Activated effector memory CD4-positive, alpha-beta T cell treated with anti-CD3 and anti-CD28 coated beads, Interleukin-2, amount 50 U/mL, for 16 hours (primary cell): ENCODE measurements at places on chromosomes 11 and 22.

DNA sequence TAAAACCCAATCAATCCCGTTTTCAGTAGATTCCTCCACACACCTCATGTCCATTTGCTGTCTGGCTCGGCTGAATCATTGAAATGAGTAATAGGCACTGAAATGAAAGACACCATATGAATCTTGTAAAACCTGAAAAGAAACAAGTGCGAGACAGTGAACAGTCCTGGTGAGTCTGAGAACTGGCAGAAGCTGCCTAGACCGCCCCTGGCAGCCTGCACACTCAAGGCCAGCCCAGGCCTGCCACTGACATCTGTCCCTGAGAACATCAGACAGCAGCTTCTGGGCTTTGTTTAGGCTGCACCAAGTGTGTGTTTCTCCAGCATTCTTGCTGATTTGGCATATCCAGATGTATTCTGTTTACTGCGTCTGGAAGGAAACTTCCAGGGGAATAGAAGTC, 44.8 kb downstream of the ENDOD1 start:
- DNase-seq = no peak

- DNase-seq = peak; percentile 78
These were observed 25.3 kb downstream of the DUSP8 start for GRCh38 chr11:1546536-1547466.

GRCh38 chr11:75350743-75351540, 519 bp downstream of the ARRB1 start:
- DNase-seq = peak; percentile 77

DNA sequence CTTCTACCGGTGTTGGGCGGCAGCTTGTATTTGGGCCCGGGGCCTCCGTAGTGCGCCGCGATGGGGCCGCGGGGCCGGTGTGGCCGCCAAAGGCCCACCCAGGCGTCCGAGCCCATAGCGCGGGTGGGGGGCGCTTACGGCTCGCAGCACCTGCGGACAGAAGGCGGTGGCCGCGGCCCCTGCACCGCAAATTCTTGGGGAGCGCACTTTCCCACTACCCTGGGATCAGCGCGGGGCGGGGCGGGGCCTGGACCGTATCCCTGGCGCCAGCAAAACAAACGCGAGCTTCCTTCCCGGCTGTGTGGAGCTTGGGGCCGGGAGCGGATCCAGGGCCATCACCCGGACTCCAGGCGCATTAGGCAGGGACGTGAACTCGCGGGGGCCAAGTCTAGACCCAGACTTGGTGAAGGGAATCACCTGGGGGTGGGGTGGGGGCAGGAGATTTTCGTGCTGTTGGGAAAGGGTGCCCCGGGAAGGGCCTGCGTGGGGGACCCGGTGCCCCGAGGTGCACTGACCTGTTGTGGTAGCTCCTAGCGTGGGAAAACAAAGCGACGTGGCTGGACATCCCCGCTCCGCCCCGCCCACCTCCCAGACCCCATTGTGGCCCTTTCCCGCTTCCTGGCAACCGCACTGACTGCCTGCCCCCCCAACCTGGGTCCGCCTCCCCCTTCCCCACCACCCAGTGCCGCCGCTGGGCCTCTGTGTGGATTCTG, 2.3 kb upstream of the TYMP start:
- peak; percentile 66 for DNase-seq

GRCh38 chr11:12411806-12412727, 34.7 kb downstream of the PARVA start:
- DNase-seq = no peak

DNA sequence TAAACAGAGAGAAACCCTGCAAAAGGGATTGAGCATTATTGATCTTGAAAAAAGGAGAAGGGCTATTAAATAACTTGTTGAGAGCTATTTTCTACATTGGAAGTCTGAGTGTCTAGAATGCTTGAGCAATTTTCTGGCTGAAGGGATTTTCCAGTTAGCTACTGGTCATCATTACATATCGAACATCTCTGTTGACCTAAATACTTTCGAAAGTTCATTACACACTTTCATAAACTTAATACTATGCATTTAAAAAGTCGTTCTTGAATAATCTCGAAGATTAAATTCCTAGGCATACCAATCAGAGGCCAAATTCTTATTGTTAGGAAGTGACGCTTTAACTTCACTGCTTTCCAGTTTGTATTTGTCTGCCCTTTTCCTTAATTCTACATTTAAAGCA, 13.7 kb downstream of the ETS1 start:
- DNase-seq = no peak

DNA sequence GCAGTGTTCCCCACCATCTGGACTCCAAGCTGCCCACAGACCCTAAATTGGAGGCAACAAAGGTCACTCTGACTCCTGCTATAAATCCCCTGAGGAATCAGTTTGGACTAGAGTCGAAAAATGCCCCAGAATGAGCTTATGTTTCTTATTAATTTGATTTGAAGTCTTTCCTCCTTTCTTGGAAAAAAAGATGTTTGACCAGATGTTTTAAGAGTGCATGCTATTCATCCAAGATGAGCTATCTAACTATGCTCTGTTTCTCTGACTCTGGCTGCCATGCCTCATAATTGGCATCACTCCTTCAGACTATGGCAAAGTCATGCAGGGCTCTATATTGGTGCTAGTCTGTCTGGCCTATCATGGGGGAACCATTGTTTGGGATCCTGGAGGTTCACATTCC, 174.0 kb downstream of the SPON1 start:
- DNase-seq = no peak

DNA sequence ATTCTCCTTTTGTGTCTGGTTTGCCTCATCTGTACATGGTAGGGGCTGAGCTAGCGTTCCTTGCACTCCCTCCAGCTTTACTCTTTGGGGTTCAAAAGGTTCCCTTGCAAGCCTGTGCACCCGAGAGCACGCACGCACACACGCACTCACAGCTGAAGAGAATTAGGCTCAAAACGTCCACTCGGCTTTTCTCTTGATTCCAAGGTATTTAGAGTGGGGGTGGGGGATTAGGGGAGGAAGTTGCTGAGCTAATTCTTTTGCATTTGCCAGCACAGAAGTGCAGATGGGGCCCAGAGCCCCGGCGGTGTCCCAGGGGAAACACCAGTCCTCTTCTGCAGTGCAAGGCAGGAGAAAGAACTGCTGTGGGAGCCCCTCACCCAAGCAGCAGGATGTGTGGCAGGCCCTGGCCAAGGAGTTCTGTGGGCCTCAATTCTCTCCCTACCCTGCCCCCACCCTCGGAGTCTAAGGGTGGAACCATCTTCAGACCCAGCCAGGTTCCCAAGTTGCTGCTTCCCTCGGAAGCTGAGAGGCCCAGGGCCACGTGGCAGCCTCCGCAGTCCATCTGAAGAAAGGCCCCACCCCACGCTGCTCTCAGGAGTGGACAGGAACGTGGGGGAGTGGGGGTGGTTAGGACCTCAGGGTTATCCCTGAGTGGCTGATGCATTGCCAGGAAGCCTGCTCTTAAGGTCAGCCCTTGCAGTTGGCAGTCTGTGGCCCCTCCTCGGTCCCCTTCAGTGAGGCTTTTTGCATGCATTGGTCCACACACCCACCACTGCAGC, 3.8 kb upstream of the KCNQ1OT1 start:
- no peak for DNase-seq

- DNase-seq = no peak
These were observed 2.7 kb downstream of the SIK3 start for GRCh38 chr11:117095284-117096161.

GRCh38 chr11:62552485-62553079, 6.0 kb upstream of the AHNAK start:
- DNase-seq = no peak

- no peak for DNase-seq
These were observed 5.3 kb downstream of the HNRNPUL2 start for GRCh38 chr11:62721994-62722393.

DNA sequence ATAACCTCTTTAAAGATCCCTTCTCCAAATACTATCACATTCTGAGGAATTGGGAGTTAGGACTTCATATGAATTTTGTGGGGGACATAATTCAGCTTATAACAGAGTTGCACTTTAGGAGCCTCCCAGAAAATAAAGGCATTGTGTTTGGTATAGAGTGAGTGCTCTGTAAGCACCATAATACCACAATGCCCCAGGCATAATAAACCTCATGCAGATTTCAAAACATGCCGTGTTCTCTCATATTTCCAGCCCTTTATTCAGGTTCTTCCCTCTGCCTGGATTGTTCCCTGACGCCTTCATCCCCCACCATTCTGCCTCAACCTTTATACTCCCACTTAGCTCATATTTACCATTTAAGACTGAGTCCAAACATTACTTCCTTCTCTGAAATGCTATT, 398.8 kb upstream of the FAT3 start:
- DNase-seq = no peak

DNA sequence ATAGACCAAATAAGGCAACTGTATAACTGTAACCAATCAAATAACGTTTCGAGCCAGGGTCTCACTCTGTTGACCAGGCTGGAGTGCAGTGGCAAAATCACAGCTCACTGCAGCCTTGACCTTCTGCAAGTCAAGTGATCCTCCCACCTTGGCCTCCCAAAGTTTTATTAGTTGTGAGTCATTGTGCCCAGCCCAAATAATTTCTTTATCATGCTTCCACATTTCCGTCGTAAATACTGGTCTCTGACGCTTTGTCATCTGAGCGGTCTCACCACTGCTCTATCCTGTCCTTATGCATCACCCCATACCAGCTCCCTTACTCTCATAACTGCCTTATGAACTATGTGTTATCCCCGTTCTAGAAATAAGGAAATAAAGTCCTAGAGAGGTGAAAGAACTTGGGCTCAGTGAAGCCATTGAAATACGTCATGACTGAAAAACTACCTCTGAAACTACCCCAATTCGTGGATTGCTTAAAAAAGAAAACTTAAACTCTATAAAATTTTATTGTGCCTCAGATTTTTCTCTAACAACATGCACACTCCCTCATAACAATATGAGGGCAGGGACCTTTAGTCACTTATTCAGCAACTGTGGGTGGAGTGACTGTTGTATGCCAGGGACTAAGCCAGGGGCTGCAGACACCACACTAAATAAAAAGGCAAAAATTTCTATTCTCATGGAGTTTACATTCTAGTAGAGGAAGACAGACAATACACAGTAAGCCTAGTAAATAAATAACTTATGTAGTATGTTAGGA, 15.8 kb upstream of the RTN4RL2 start:
- DNase-seq = no peak

GRCh38 chr11:15843309-15843872, 513.0 kb downstream of the SOX6 start:
- no peak for DNase-seq

DNA sequence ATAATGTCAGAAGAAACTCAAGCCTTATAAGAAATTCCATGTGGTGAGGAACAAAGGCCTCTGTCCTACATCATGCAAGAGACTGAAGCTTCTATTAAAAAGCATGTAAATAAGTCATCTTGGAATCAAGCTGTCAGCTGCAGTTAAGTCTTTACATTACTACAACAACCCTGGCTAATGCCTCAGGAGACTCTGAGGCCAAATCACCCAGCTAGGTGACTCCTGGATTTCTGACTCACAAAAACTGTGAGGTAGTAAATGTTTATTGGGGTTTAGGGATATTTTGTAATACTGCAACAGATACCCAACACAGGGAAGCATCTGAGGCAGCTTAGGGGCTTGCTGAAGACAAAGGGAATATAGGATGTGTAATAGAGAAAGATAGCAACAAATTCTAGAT, 89.6 kb downstream of the C11orf87 start:
- DNase-seq = no peak
